Left kidney (tissue), 8 donors: ENCODE measurements at places on chromosomes 1 and 21.

DNA sequence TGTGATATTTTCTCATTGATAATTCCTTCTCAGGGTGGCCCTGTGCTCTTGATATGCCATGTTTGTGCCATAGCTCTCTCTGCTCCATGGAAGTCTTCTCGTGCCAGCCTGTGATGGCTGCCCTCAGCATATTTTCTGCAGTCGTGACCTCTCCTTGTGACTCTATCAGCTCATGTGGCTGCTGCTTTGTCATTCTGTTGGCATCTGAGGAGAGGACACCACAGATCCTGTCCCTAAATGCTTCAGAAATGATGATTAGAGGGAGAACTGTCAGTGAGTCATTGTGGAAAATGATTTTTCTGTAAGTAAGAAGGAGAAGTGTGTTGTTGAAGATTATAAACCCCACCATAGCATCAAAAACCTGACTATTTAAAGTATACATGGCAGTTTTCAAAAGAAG, 286.0 kb downstream of the ADGRL2 start:
- no peak for DNase-seq

DNA sequence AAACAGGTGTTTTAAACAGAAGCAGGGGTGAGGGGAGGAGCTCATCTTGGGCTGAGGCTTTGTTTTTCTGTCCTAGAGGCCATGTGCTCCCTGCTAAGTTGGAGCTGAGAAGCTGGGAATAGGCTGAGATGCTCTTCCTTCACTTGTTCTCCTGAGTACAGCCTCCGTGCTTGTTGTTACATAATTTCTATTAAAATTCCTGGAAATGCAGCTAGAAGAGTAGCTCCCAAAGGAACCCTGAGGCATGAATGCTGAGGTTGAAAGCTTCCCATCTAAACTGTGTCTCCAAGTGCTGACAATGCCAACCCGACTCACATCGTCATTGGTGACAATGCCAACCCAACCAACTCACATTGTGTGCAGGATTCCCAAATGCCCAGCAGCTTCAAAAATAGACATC, 12.6 kb upstream of the ITPKB start:
- no peak for DNase-seq

GRCh38 chr1:155463865-155464650, 98.5 kb downstream of the ASH1L start:
- no peak for DNase-seq

GRCh38 chr21:16040601-16041000, 310.8 kb downstream of the USP25 start:
- no peak for DNase-seq

DNA sequence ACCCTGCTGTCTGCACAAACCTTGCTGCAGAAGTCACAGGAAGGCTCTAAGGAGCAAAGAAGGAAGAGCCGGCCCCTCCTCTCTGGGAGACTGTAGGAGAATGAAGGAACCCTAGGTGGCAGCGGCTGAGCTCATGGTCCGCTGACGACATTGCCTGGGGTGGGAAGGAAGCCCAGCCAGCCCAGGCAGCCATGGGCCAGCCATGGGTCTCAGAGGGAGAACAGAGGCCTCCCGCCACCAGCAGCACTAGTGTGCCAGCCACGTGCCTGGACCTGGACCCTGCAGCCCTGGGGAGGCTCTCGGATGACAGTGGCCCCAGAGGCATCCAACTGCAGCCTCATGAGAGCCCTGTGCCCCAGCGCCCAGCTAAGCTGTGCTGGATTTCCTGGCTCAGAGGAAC, 49.2 kb upstream of the POFUT2 start:
- DNase-seq: no peak

DNA sequence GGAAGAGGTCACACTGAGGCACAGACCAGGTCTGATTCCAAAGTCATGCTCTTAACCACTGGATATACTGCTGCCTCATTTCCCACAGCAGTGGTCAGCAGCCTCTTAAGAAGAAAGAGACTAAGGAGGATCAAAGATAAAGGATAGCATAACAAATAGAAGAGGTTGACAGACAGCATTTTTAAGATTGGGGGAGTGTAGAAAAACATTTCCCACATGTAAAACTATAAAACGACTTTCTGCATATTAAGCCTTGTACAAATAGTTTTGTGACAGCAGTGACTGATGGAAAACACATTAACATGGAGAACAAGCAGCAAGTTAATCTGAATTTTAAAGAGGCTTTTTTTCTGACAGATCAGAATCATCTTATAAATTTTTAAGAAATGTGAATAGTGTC, 92.0 kb downstream of the SELENOF start:
- no peak for DNase-seq

GRCh38 chr1:168752171-168752832, 23.3 kb upstream of the DPT start:
- no peak for DNase-seq

DNA sequence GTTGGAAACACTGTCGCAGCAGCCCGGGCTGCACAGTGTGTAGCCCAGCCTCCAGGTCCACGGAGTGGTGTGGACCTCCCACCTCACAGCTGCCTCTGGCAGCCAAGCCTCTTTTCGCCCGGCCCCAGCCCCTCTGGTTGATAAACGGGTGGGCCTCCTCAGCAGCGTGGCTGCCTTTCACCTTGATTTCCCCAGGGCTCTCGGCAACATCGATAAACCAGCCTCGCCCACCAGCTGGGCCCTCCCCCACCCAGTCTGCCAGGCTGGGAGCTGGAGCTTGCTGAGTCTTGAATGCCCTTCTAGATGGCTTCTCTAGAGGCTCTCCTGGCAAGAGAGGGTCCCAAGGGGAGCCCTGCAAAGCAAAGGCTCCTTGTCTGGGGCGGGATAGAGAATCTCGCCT, 31.0 kb upstream of the LHX4 start:
- DNase-seq: no peak

GRCh38 chr1:151372058-151372934, at the start of gene SELENBP1:
Gene SELENBP1 (minus strand): TSS chr1:151372705. CDS start chr1:151372641, 64 bp downstream.
- peak; percentile 72 for DNase-seq

GRCh38 chr1:56877973-56878372, 23.4 kb downstream of the C8A start:
- no peak for DNase-seq

DNA sequence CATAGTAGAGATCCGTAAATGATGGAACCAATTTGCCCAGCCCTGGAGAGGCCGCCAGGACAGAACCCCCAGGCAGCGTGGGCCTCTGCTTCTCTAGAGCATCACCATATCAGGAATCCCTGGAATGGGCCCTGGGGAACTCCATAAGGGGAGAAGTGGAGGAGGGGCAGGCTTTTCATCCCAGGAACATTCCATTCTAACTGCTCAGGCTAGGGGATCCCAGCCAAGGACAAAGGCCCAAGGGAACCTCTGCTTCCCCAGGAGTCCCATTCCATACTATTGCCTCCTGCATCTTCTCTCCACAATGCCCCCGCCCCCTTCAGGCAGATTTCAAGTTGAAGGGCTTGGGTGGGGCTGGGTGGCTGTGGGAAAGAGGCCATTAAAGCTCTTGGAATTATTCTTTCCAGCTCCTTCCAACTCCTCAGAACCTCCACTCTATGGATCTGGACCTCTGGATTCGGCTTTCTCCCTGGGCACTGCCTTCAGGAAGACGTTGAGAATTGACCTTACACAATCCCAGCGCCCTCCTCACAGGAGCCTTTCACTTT, 6.0 kb downstream of the TRNP1 start:
- no peak for DNase-seq

DNA sequence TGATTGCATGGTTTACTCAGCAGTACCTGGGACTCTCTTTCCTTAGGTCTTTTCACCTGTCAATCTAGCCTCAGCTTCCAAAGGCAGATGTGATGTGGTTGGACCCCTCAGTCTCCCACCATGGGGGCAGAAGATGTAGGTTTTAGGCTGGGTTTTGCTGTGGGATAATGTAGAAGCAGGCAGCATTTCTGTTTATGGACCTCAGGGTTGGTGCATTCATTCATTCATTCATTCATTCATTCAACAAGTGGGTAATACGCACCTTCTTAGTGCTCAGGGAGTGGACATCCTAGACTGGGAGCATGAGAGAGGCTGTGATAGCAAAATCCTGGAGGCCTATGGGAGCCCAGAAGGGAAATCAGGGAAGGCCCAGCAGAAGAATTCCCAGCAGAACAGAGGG, 209.6 kb downstream of the TRABD2B start:
- no peak for DNase-seq

DNA sequence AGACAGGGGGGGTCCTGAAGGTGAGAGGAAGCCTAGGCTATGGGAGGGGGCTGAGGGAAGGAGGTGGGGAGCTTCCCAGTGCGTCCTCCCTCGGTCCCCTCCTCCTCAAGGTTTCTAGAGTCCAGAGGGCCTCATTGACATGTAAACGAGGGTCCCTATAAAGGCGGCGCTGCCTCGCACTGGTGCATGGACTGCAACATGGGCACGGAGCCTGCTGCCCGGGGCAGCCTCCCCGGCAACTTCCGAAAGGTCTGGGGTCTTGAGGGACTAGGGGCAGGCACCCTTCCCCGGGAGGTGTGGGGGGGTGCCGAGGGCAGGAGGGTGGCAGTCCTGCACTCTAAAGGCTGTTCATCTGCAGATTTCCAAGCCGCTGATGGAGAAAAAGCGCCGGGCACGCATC, at the start of gene HES3:
Gene HES3, plus strand, starts transcription at position 187 of the 400 bp plus-strand sequence. Its CDS starts 187 bp downstream, at position 374.
- DNase-seq: no peak

DNA sequence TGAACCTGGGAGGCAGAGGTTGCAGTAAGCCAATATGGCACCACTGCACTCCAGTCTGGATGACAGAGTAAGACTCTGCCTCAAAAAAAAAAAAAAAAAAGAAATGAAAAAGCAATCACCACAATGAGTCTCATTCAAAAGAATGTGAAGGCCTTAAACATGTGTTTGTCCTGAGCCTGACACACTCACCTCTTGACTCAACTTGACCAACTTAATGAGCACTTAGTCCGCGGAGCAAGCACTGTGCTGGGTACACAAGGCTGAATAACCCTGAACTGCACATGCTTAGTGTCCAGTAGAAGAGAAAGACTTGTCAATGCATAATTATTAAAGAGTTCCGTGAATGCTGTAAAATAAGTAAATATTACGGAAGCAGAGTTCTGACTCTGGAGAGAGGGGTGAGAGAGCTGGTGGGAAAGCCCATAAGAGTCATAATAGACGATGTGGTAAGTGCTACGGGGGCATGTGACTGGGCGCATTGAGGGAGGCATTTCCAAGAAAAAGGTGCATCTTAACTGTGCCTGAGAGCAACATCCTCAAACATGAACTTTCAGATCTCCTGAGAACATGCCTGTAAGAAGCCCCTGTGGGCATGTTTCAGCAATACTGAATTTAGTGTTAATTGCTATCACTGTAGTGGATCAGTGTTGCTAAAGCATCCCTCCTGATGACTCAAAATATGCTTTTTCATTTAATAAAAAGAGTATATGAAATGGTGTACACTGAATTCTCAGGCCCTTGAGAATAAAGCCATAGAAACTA, 27.2 kb downstream of the MCOLN2 start:
- no peak for DNase-seq

DNA sequence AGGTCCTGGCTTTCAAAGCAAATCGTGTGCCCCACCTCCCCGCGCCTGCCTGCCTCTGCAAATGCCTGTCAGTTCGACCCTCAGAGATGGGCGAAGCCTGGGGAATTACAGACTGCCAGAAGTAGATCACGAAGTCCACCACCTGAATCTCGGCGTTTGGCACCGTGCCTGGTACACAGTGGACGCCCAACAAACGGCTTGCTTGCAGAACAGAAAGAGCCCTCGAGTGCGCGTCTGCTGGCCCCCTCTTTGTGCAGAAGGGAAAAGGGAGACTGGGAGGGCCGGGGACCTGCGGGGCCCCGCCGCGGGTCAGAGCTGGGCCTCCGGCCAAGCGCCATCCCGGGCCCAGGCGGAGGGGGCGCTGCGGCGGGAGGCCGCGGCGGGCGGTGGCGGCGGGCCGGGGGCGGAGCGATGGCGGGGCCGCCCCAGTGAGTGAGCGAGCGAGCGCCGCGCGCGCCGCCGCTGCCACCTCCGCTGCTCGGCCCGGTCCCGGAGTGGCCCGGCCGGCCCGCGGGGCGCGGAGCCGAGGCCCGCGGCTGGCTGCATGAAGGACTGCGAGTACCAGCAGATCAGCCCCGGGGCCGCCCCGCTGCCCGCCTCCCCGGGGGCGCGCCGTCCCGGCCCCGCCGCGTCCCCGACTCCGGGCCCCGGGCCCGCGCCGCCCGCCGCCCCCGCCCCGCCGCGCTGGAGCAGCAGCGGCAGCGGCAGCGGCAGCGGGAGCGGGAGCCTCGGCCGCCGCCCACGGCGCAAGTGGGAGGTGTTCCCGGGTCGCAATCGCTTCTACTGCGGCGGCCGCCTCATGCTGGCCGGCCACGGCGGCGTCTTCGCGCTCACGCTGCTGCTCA, at the start of gene ZDHHC18:
Gene ZDHHC18, plus strand, starts transcription at position 428 of the 845 bp plus-strand sequence. Its CDS starts 117 bp downstream, at position 545.
- DNase-seq: peak; percentile 58

GRCh38 chr1:160731990-160732389, 7.1 kb upstream of the SLAMF7 start:
- no peak for DNase-seq

DNA sequence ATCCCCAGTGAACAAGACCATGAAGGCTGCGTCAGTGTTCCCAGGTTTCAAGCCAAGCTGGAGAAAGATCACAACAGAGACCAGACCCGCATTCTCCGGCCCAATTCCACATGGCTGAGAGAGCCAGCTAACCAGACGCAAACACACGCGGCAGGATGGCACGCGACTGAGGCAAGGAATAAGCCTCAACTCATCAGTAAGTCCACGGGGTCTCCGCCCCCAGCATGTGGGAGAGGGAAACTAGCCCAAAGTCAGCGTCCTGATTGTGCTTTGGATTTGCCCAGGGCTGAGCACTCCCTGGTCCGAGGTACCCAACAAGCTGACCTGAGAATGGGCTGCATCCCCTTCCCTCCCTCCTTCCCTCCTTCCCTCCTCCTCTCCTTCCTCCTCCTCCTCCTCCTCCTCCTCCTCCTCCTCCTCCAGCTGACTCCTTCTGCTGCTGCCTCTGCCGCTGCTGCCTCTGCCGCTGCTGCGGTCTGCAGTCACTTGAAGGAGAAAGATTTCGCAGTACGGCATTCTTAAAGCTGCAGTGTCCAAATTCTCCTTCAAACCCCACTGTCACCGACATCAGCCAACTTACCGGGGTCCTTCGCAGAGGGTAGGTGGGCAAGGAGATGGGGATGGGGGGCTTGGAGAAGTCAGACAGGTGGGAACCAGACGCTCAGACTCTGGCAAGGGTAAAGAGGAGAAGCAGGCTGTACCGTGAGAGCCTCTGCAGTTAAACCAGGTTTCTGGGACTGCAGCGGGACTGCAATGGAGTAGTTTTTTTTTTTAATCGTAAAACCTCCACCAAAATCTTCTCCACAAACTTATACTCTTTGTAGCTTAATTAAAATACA, 33.0 kb upstream of the H6PD start:
- no peak for DNase-seq

- DNase-seq: no peak
These were observed 1372.3 kb downstream of the AMY1C start for GRCh38 chr1:105122041-105122440.

DNA sequence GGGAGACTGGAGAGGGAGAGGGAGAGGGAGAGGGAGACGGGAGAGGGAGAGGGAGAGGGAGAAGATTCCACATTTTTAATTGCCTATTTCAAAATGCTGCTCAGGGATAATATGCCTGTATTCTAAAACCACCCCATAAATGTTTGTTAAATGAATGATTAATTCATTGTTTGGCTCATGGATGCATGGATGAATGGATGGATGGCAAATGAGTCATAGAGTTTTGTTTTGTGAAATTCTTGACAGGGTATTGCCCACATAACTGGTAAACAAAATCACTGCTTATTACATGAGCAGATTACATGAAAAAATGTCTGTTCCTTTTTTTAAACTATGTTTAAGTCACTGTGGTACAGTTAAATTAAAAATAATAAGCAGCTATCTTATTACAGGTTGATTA, 220.4 kb downstream of the ZP4 start:
- no peak for DNase-seq
